NCI-H2107 (cell line): ENCODE measurements at places on chromosomes 5 and 9.
A peak's percentile ranks its signal among the peaks of the same experiment; 100 is the strongest.

- DNase-seq: no peak
Observed at GRCh38 chr9:114914139-114914538, 16.3 kb downstream of the TNFSF8 start.

GRCh38 chr9:6449086-6449485 is 36.1 kb downstream of the UHRF2 start:
- DNase-seq: no peak

DNA sequence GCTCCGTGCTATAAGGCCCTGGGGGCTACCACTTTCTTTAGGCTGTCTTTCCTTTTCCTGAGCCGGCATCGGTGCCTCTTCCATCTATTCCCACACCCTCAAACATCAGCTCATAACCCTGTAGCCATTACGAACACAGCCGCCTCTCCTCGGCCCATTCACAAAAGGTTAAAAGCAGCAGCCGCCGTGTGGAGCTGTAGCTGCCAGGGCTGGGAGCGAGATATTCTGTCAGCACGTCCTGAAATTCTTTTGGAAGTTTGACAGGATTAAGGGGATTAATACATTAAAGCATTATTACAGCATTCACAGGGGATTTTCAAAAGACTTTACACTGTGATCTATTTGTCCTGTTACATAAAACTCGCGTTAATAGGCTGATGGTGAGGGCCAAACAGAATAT is 428.2 kb downstream of the CDK5RAP2 start:
- DNase-seq: no peak

DNA sequence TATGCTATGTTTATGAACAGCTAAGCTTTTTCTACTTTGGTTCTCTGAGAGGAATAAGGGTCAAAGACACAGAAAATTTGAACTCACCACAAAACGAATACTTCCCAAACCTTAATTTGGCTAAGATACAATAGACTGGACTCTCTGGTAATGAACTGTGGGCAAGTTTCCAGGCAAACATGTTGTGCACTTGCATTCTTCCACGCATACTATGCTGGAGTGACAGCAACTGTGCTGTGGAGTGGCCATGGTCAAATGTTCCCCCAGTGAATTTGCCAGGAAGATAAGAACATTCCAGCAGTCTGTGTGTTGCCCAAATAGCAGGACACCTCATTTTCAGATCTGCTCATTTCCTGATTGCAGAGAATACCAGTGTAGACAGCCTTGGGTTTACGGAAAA is 275.3 kb upstream of the IL12B start:
- no peak for DNase-seq

GRCh38 chr5:122392824-122393223 is 80.8 kb downstream of the SNCAIP start:
- no peak for DNase-seq

GRCh38 chr5:181054138-181054537 is 14.1 kb downstream of the BTNL9 start:
- no peak for DNase-seq

- no peak for DNase-seq
Observed at GRCh38 chr9:12712532-12712931, 19.3 kb downstream of the TYRP1 start.

DNA sequence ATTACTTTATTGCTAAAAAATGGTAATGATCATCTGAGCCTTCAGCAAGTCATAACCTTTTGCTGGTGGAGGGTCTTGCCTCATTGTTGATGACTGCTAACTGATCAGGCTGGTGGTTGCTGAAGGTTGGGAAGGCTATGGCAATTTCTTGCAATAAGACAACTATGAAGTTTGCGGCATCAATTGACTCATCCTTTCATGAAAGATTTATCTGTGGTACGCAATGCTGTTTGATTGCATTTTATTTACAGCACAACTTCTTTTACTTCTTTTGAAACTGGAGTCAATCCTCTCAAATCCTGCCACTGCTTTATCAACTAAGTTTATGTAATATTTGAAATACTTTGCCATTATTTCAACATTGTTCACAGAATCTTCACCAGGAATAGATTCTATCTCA is 58.3 kb upstream of the ACO1 start:
- no peak for DNase-seq

DNA sequence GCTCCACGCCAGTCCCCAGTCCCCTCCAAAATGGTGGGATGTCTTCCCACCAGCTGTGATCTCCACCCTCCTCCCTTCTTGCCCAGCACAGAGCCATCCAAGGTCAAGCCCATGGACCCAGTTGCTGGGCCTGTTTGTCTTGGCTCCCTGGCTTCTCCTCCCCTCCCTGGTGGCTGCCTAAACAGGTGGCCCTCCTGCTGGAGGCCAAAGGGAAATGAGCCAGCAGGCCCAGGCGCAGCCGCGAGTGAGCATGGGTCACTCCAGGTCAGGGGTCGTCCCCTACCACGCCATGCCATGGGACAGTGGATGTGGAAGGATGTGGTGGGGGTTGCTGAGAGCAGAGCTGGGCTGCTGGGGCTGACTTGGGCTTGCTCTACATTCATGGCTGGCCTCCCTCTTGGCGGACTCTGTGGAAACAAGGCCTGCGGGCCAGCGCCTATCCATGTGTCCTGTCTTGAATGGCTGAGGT is 33.6 kb downstream of the COL15A1 start:
- DNase-seq: no peak

GRCh38 chr9:133706307-133707050 is 31.7 kb downstream of the SARDH start:
- no peak for DNase-seq

GRCh38 chr5:148208226-148208625 is 5.4 kb downstream of the SPINK6 start:
- DNase-seq: no peak

GRCh38 chr5:78102500-78102899 is 192.0 kb downstream of the AP3B1 start:
- DNase-seq: no peak

DNA sequence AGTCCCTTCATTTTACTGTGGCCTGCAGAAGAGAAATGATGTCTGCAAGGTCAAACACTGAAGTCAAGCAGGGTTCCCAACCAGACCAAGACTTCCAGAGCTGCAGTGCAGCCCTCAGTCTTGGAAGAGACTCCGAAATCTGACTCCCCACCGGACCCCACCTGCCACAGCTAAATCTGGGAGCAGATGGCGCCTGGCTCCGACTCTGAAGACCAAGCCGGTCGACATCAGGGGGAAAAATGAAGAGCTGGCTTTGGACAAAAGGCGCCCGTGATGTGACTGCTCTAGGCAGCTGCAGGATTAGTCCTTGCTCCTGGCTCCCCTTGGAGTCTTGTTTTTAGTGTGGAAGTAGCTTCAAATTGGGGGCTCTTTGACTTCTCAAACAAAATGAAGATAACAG is 72.4 kb upstream of the ZNF622 start:
- DNase-seq: no peak

DNA sequence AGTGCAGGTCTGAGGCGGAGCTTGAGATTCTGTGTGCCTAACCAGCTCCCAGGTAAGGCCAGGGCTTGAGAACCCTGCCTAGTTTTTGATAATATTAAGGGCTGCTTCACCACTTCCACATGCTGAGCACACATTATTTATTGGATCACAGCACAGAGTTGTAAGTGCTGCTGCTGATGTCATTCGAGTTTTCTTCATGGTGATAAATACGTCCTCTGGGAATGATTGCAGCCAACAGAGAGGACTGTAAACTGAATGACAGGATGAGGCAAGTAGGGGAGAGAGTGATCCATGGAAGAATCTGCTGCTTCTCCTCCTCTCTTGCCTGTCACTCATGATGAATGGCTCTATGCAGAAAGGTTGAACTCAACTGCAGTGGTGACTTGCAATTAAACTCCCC is 77.9 kb upstream of the VPS13A start:
- DNase-seq: peak; percentile 1

- DNase-seq: no peak
Observed at GRCh38 chr9:6184749-6185645, 30.6 kb upstream of the IL33 start.

GRCh38 chr5:65753189-65753588 is 31.2 kb downstream of the NLN start:
- no peak for DNase-seq

GRCh38 chr5:42620579-42621216 is 135.9 kb upstream of the CCDC152 start:
- DNase-seq: no peak

DNA sequence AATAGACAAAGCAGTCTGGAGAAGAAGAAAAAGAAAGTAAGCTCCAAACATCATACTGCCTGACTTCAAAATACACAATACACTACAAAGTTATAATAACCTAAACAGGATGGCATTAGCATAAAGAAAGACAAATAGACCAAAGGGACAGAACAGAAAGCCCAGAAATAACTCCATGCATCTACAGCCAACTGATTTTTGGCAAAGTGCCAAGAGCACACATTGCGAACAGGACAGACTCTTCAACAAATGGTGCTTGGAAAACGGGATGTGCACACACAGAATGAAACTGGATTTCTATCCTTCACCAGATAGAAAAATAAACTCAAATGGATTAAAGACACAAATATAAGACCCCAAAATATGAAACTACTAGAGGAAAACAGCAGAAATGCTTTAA is 66.6 kb upstream of the SPATA31E1 start:
- DNase-seq: no peak

GRCh38 chr9:34600908-34601307 is 11.0 kb downstream of the RPP25L start:
- DNase-seq: no peak

- no peak for DNase-seq
Observed at GRCh38 chr5:23419115-23419514, 88.3 kb upstream of the PRDM9 start.

GRCh38 chr5:64074533-64074932 is 91.1 kb upstream of the RNF180 start:
- no peak for DNase-seq
